ENCODE measurements at places on chromosomes 12 and 14. TPM values are rescaled to one million over a fixed set of nuclear protein-coding genes. Genes with fewer than 3 reads are reported as not detected.

KRT79 gene
- not detected for polyA plus RNA-seq

ZC3H10 gene
- 2.9 TPM for polyA plus RNA-seq

GPX2 gene
- polyA plus RNA-seq: not detected

IFNG-AS1 gene
- 21.1 TPM for polyA plus RNA-seq

PAH gene
- not detected for polyA plus RNA-seq

RNASE7 gene
- polyA plus RNA-seq: not detected

CCDC198 gene
- polyA plus RNA-seq: not detected

PACS2 gene
- 3.8 TPM for polyA plus RNA-seq

MYF5 gene
- polyA plus RNA-seq: not detected

ADAM21 gene
- 0.18 TPM for polyA plus RNA-seq

SERPINA9 gene
- 0.63 TPM for polyA plus RNA-seq

HRK gene
- polyA plus RNA-seq: 3.7 TPM

EEA1 gene
- 20.5 TPM for polyA plus RNA-seq

PTPRO gene
- 9.4 TPM for polyA plus RNA-seq

GOLGA5 gene
- polyA plus RNA-seq: 20.2 TPM

LMO3 gene
- polyA plus RNA-seq: not detected

KLRC2 gene
- polyA plus RNA-seq: not detected

CIROP gene
- not detected for polyA plus RNA-seq

KRT6A gene
- not detected for polyA plus RNA-seq

CFAP251 gene
- not detected for polyA plus RNA-seq

ATG2B gene
- polyA plus RNA-seq: 1.9 TPM

KLRK1 gene
- 15.8 TPM for polyA plus RNA-seq

GLS2 gene
- polyA plus RNA-seq: 3.8 TPM

PGF gene
- not detected for polyA plus RNA-seq

Data from IgD-negative memory B cell (primary cell).